ENCODE measurements at places on chromosomes 3 and 15. TPM values are rescaled to one million over a fixed set of nuclear protein-coding genes. Genes with fewer than 3 reads are reported as not detected.
A peak's percentile ranks its signal among the peaks of the same experiment; 100 is the strongest.

Gene OXTR
- polyA plus RNA-seq = 1.8 TPM

Gene SCN11A
- 0.02 TPM for polyA plus RNA-seq

Gene KBTBD12
- not detected for polyA plus RNA-seq

Gene ADIPOQ
- not detected for polyA plus RNA-seq

Gene GATA2
- 5.5 TPM for polyA plus RNA-seq

Gene TMEM158
- polyA plus RNA-seq = 76.4 TPM

Gene CEP19
- polyA plus RNA-seq = 3.0 TPM

Gene SHC4
- polyA plus RNA-seq = 1.9 TPM

Gene ECE2
- 0.03 TPM for polyA plus RNA-seq

Gene CCR3
- not detected for polyA plus RNA-seq

Gene CYP8B1
- polyA plus RNA-seq = not detected

Gene CKMT1A
- 1.2 TPM for polyA plus RNA-seq

Gene PP2D1
- polyA plus RNA-seq = not detected

Gene TMEM207
- not detected for polyA plus RNA-seq

- DNase-seq = no peak
Observed at GRCh38 chr15:50108461-50108860, 10.6 kb downstream of the ATP8B4 start.

GRCh38 chr3:59992578-59992977 lies 942.8 kb upstream of the CFAP20DC start:
- DNase-seq = no peak

DNA sequence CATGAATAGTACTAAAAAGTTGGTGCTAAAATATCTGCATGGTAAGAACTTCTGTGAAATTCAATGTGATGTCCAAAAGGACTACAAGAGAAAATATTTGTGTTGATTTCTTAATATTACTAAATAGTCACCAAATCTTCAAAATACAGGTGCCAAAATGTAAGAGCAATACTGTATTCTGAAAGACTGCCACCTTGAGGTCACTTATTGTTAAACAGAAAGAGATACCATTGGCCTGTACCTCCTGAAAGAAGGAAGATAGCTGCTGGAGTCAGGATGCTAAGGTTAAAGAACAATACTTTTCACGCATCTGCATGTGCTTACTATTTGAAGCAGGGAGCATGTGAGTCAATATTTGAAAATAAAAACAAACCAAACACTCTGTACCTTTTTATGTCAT lies 72.0 kb upstream of the LSAMP start:
- no peak for DNase-seq

DNA sequence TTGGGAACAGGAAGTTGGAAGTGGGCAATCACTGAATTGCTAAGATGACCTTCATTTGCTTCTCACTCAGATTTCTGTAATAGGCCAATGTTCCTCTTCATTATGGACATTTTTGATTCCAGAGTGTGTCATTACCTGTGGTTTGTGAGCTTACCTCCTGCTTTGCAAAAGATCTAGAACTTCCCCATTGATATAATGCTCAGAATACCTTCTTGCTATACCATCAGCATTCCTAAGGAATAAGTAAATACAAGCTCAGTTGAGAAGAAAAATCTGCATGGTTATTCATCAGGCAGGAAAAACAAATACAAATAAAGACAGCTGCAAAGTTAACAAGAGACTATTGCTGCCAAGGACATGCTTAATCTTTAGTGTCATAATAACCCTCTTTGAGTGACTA lies 5.6 kb upstream of the RPL14 start:
- DNase-seq = no peak

GRCh38 chr3:140145528-140145927 lies 210.5 kb downstream of the CLSTN2 start:
- DNase-seq = no peak

- no peak for DNase-seq
Observed at GRCh38 chr3:63060412-63060811, 185.2 kb upstream of the CADPS start.

- DNase-seq = no peak
Observed at GRCh38 chr3:195870442-195870841, 37.9 kb downstream of the TNK2 start.

DNA sequence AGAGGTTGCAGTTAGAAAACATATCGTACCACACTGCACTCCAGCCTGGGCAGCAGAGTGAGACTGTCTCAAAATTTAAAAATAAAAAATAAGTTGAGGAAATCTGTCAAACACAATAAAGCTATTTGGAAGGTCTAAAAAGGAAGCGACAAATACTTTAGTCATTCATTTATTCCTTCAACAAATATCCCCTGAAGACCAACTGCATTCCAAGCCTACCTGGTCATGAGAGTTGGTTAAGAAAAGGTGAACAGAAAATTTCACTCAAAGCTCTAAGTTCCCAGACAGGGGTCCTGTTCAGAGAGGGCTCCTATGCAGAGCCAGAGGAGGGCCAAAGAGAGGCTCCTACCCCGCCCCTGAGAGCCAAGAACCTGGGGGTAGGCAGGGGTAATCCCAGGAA lies 15.4 kb upstream of the PRKAR2A start:
- no peak for DNase-seq

GRCh38 chr3:49213541-49213943 lies 42.1 kb downstream of the KLHDC8B start:
- DNase-seq = no peak

GRCh38 chr3:52242039-52242438 lies 3.1 kb upstream of the TWF2 start:
- DNase-seq = no peak

DNA sequence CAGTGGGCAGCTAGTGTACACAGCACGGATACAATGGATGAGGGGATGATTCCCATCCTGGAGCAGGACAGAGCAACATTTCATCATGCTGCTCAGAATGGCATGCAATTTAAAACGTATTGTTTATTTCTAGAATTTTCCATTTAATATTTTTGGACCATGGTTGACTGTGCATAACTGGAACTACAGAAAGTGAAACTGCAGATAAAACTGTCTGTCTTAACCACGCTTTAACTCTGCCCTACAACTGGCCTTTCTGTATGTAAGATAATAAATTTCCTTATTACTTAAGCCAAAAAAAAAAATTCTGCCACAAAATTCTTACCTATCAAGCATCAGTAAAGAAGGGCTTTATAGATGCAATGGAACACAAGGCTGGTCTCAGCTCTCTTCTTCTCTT lies 33.4 kb downstream of the AP3S2 start:
- no peak for DNase-seq

GRCh38 chr15:35560870-35561269 lies 14.9 kb upstream of the DPH6 start:
- DNase-seq = no peak

DNA sequence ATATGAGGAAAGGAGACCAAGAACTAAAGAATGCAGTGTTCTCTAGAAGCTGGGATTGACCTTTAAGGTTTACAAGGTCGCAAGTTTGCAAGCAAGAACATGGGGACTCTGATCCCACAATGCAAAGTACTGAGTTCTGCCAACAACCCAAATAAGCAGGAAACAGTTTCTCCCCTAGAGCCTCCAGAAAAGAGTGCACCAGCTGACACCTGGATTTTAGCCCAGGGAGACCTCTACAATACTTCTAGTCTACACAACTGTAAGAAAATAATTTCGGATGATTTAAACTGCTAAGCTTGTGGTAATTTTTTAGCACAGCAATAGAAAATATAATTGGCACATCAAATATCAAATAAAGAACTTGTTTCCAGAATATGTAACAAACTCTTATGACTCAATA lies 46.4 kb downstream of the EHHADH start:
- DNase-seq = no peak

- peak; percentile 45 for DNase-seq
Observed at GRCh38 chr3:123070510-123070909, 3.7 kb downstream of the PDIA5 start.

- DNase-seq = no peak
Observed at GRCh38 chr3:122148941-122149627, 34.4 kb upstream of the CASR start.

DNA sequence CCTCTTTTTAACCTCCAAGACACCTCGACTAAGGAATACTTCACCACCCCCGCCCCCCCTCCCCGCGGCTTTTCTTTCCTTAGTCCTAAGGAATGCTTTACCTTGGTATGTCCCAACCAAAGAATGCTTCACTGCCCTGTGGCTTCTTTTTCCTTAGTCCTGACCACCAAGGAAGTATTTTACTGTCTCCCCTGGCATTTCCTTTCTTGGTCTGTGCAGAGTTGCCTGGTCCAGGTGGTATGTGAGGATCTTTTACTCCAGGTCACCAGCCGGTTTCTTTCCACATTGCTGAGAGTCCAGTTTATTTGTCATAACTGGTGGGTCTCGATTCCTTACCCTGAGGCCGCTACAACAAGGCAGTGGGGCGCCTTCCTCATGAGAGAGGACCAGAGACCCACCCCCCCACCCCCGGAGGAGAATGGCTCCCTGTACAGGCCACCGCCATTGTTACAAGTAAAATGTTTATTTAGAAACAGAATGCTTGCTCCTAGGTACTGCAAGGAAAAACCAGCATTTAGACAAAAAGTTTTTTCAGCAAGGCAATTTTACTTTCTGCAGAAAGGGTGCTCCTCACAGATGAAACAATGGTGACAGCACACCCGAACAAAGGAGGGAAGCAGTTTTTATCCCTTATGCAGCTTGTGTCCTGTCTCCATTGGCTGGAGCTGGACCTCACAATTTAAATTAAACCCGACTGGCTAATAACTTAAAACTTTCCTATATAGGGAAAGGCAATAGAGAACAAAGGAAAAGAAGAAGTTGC lies 23.1 kb upstream of the MTHFS start:
- no peak for DNase-seq

DNA sequence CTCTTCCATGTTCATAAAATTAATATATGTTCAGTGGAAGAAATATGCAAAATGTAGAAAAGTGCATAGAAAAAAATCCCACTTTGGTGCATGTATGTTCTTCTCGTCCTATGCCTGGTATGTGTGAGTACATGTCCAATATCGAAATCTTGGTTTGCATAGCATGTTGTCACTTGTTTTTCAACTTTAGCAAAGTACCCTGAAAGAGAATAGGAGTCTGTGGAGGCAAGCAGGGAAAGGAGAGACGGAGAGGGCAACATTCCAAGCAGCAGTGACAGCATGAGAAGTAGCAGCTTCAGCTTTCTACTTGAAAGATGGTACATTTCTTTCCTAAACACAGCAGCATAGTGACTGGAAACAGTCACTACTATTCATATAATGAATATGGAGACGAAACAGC lies 56.8 kb upstream of the CACNA2D3 start:
- DNase-seq = no peak

- DNase-seq = no peak
Observed at GRCh38 chr3:119647171-119647570, 13.2 kb downstream of the POPDC2 start.

DNA sequence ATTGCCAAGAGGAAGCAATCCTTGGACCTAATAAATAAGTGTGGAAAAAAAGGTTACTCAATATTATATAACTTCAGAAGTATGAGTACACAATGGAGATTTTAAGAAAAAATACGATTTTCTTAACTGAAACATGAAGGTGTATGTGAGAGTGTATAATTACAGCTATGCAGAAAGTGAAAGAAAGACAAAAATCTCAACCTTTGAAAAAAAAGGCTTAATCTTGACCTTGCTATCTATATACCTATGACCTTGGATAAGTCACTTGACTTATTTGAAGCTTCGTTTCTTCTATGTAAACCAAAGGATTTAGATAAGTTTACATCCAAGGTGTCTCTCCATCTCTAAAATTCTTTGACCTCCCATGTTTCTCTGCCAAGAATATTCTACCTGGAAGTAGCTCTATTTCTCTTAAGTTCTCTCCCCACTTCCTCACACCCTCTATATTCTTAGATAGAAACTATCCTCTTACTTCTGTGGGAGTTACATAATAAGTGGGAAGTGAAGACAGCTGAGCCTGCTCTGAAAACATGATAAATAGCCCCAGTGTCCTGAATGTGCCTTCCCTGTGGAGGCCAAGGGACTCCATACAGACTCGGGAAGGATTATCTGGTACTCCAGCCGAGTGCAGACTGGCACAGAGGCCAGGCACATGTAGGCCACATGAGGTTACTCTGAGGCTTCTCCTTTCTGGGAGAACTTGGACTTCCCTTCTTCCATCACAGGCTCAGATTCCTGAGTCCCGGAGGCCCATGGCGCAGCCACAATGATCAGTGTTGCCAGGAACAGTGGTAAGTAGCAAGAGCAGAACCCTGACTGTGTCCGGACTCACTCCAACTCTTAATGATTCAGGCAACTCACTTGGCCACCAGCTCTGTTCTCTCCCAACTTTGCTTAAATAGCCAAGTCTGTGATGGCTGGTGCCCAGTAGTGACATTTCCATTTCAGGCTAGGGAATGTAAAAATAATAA lies 166.8 kb upstream of the COL8A1 start:
- no peak for DNase-seq

GRCh38 chr3:177770383-177771230 lies 573.3 kb upstream of the TBL1XR1 start:
- no peak for DNase-seq

DNA sequence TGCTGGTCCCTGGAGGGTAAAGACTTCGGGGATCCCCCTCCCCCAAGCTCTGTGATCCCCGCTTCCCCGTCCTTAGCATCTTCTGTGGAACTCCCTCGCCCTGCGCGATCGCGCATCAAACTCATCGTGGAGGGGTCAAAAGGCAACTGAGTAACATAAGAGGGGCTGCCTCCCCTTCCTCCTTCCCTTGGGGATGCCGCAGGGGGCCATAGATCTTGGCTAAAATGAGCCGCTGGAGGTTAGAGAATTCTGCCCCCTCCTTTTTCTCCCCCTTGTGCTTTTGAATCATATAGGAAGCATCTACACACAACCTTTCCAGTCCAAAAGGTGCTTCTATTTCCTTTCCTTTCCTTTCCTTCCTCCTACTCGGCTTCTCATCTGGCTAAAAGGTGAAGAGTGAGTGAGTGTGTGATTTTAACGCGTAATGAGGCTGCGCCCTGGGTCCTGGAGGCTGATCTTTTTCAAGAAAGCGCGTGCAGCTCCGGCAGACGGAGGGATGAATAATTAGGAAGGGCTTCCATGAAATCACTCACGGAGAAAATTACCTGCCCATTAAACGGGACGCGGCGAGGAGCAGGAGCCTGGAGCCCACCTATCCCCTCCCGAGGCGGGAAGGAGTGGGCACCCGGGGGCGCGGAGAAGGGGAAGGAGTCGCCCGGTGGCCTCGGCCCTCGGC lies 831 bp upstream of the ROBO2 start:
- DNase-seq = no peak

GRCh38 chr3:2677501-2677900 lies 432.7 kb downstream of the IL5RA start:
- DNase-seq = no peak

GRCh38 chr15:58426501-58426900 lies 5.3 kb upstream of the LIPC start:
- no peak for DNase-seq

GRCh38 chr15:40247406-40247971 lies 8.6 kb downstream of the PAK6 start:
- DNase-seq = no peak

GRCh38 chr15:100777821-100778220 lies 101.8 kb upstream of the ALDH1A3 start:
- no peak for DNase-seq

DNA sequence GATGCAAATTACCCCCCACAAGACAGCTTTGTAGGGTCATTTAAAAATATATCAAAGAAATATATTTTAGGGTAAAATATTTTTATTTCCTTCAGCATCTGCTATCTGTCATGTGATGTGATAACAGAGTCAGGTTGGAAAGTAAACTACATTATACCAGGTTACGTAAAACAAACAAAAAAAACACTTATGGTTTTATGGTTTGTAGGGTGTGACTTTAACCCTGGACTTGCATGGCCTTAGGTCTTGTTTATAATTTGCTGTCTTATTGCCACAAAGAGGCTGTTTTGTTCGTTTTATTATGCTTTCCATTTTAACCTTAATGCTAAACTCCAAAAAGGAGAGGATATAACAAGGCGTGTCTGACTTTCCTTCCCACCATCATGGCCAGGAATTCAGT lies 244.5 kb upstream of the MME start:
- no peak for DNase-seq

GRCh38 chr3:158819282-158819681 lies 17.4 kb downstream of the MFSD1 start:
- no peak for DNase-seq

Data from SK-N-SH (cell line).